ENCODE measurements at places on chromosomes 16 and 17. TPM values are rescaled to one million over a fixed set of nuclear protein-coding genes. Genes with fewer than 3 reads are reported as not detected.

DNA sequence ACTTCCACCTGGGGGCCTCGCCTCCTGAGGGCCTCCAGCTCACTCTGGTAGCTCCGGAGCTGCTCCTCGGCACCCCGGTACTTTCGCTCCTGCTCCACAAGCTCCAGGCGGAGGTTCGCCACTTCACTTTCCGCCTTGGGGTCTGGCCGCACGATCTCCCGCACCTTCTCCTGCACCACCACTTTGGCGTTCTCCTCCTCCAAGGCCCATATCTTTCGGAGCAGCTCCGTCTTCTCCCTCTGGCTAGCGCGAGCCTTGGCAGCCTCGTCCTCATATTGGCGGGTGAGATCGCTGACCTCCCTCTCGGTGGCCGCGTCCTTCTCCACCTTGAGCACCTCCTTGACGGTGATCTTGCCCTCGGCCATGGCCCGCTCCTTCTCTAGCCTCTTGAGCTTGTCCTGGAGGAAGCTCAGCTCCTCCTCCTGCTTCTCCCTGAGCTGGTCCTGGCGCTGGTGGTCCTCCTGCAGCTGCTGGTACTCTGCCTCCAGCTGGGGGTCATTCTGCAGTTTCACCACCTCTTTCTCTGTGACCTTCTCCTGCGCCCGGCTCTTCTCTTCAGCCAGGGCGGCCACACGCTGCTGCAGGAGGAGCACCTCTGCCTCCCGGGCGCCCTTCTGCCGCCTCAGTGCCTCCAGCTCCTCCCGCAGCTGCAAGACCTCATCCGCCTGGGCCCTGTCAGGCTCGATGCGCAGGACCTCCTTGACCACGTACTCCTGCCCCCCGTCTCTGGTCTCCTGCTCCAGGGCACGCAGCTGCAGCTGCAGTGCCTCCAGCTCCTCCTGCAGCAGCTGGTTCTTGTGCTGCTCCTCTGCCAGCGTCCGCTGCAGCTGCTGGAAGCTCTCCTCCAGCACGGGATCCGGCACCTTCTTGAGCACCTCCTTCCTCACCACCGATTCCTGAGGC lies 37.9 kb downstream of the UBN1 start:
- DNase-seq = no peak

- no peak for DNase-seq
These were observed 3.3 kb upstream of the STARD3 start for GRCh38 chr17:39633570-39634183.

DNA sequence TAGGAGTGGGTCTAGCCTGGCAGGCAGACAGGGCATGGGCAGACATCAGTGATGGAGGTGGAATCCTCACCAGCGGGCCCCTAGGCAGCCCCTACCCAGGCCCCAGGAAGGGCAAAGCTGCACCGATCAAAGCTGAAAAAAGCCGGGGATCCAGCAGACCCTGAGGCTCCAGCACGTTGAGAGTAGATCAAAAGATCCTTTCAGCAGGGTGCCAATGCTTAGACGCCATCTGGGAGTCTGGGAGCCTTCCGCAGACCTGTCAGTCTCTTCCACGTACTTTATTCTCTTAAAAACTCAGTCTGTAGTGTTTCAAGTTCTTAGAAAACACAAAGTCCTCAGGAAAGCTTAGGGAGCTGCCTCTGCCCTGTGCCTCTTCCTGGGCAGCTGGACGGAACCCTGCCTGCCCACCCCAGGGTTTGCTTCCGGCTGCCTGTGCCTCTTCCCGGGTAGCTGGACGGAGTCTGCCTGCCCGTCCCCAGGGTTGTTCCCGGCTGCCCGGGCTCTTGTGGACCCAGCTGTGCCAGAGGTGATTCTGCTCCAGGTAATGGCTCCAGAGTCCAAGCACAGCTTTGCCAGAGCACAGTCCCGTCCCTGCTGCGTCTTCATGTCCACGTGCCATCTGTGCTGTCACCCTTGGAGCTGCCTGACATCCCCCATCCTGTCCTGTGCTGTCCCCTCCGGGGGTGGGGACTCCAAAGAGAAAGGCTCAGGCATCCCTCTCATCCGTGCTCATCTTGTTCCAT lies 50.8 kb upstream of the PVALEF start:
- DNase-seq = no peak

GRCh38 chr17:63514477-63514876 lies 8.7 kb upstream of the KCNH6 start:
- no peak for DNase-seq

DNA sequence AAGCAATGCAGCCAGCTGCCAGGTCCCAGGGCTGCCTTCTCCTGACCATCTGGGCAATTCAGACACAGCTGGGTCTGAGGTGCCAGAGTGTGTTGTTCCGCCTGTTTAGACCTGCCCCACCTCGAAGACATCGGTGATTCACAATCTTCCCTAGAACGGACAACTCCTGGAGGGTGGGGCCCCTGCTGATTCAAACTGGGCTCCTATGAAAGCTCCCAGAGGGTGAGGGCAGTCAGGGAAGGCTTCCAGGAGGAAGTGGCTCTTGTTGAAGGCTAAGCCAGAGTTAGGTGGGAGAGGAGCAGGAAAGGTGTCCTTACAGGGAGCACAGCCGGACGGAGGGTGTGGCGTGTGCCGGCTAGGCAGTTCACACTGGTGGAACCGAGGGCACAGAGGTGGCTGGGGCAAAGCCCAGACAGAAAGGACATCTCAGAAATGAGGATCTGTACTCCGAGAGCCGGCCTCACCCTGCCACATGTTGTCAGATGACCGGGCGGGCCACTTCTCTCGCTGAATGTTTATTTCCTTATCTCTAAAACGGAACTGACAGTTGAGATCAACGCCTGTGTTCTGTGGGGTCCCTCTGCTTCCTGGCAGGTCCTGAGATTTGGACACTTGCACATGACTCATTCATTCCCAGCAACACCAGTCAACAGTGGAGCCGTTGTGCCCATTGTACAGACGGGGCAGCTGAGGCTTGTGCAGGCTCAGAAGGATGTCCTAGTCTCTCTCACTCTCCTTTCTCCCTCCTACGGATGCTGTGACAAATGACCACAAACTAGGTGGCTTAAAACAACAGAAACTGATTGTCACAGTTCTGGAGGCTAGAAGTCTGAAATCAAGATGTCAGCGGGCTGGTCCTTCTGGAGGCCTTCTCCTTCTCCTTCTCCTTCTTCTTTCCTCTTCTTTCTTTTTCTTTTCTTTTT lies 26.9 kb upstream of the LITAF start:
- peak; percentile 83 for DNase-seq

The CFAP52 gene
- polyA plus RNA-seq = 1.6 TPM

GRCh38 chr16:57472665-57473060 lies 10.2 kb downstream of the POLR2C start:
- no peak for DNase-seq

- peak; percentile 92 for DNase-seq
These were observed 51.3 kb downstream of the ZFP90 start for GRCh38 chr16:68590201-68590994.

The OTOP2 gene
- not detected for polyA plus RNA-seq

The PMFBP1 gene
- 5.6 TPM for polyA plus RNA-seq

- no peak for DNase-seq
These were observed 69.0 kb downstream of the ARHGAP17 start for GRCh38 chr16:24946155-24946554.

GRCh38 chr17:36461330-36462110 lies 25.0 kb upstream of the ZNHIT3 start:
- no peak for DNase-seq

DNA sequence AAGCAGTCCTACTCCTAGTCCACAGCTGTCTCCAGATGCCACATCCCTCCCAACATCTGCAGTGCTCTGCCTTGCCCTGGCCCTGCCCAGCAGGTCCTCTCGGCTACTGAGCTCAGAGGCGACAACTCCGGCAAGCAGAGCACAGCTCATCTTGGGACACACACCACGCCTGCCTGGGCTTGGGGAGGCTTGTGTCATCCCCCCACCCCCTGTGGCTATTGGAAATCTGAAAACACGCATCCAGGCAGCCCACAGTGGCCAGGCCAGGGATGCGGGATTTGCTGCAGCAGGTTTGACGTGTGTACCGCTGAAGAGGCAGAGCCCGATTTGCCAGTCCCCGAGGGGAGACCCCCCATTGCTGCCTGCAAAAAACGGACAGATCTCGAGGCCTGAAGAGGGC lies 25.4 kb downstream of the MXRA7 start:
- no peak for DNase-seq

- DNase-seq = no peak
These were observed 180.5 kb downstream of the VPS53 start for GRCh38 chr17:534071-534691.

- DNase-seq = no peak
These were observed 3.8 kb downstream of the NTHL1 start for GRCh38 chr16:2043667-2044451.

The C1QTNF8 gene
- 0.10 TPM for polyA plus RNA-seq

The DBNDD1 gene
- polyA plus RNA-seq = 9.3 TPM

- DNase-seq = no peak
These were observed 439.0 kb downstream of the UTP18 start for GRCh38 chr17:51699303-51699702.

DNA sequence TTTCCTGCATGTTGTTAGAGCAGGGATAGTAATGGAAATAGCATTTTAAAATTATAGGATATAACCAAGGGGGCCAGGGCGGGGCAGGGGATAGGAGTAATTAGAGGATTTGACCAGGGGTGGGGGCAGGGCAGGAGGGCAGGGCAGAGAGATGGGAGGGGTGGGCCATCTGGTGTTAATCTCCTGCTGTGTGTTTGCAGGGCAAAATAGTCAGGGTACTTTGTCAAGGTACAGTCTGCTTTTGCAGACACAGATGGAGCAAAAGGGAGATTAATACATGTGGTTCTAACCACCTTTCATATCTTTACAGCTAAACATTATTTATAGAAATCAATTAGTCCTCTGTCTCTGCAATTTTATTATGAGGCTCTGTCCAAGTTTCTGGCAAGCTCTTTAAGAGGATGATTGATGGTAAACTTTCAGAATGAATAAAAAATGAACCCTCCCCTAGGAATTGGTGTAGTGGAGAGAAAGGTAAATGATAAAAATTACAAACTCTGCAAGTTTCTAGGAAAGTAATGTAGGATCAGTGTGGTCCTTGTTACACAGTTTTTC lies 6.6 kb downstream of the ANKFN1 start:
- DNase-seq = no peak

DNA sequence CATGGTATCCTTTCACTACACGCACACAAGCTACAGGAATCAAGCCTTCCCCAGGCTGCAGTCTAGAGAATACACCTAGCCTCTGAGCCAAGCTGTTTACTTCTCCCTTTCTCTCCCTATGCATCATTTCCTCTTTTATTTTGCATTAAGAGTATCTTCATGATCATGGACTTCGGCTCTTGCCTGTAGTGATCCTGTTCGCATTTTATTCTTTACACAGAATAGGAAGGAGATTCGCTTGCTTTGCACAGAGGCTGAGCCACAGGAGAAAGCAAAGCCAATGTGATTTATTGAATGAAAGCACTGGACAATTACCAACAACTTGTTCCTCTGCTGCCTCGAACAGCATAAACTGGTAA lies 172.7 kb downstream of the ANKFN1 start:
- no peak for DNase-seq

DNA sequence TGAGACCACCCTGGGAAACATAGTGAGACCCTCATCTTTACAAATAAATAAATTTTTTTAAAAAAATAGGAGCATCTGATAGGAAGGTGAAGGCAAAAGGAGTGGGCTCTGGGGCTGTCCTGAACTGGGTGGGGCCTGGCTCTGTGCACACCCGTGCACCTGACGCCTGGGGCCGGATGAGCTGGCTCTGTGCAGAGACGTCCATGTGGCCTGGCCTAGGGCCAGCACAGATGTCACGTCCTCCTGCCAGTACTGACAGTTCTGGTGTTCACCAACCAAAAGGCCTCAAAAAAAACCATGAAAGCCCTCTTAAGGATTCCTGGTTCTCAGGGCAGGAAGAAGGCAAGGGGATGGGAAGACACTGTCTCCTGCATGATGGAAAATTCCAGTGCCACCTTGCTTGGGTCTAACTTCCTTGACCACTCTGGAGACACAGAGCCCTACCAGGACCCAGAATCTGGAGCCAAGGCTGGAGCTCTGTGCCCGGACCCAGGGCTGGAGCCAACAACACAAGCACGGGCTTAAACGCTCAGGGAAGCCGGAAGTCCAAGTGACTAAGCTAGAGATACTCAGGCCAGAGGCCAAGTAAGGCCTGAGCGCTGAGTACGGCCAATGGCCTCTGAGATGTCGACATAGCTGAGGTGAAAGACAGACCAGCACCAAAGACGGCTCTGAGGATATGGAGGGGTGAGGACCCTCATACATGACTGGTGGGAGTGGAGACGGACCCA lies 32.9 kb downstream of the COPRS start:
- DNase-seq = no peak

The TBC1D16 gene
- polyA plus RNA-seq = 34.0 TPM

- DNase-seq = no peak
These were observed 220.0 kb downstream of the ZNF423 start for GRCh38 chr16:49635591-49636581.

The LRRC37A gene
- polyA plus RNA-seq = 10.6 TPM

DNA sequence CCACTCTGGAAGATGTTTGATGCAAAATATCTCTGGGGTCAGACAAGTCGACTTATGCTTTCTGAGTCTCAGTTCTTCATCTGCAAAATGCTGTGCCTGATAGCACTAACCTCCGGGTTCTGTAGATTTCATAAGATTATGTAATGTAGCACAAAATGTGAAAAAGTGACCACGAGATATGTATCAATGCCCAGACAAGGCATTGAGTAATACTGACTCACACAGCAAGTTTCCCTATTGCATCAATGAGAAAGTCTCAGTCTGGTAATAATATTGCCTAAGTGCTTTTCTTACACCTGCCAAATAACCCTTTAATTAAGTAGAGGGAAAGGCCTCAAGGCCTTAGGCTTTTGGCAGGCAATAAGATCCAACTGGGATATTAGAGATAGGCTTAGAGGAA lies 41.4 kb upstream of the MMP2 start:
- DNase-seq = no peak

The AMDHD2 gene
- polyA plus RNA-seq = 13.4 TPM

All from left lung (tissue), 14 donors.